NCI-H1417 (cell line): ENCODE measurements at places on chromosomes 16 and 17.

GRCh38 chr17:3750926-3751325 is 27.2 kb downstream of the HASPIN start:
- no peak for DNase-seq

DNA sequence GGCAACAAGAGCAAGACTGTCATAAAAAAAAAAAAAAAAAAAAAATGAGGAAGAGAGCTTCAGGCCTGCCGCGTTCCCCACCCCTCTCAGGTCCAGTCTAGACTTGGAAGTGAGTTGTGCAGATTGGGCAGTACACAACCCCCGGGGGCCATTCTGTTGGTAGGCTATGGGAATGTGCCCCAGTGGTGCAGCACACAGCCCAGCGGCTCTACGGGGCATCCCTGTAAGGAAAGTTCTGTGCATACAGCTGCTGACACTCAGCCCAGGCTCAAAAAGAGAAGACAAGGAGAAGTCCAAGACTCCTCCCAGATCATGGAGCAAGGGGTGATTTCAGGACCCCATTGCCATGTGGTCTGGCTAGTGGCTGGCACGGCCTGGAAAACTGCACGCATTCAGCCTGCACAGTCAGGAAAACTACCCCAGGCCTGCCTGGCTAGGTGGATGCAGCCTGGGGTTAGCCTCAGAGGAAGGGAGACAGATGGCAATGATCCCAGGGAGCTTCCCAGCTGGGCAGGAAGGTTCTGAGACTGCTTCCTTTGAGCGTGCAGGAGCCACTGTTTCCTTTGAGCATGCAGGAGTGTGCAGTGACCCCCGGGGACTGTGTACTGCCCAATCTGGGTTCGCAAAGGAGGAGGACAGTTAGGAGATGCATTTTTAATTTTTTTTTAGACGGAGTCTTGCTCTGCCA is 44.8 kb downstream of the PECAM1 start:
- DNase-seq: no peak

DNA sequence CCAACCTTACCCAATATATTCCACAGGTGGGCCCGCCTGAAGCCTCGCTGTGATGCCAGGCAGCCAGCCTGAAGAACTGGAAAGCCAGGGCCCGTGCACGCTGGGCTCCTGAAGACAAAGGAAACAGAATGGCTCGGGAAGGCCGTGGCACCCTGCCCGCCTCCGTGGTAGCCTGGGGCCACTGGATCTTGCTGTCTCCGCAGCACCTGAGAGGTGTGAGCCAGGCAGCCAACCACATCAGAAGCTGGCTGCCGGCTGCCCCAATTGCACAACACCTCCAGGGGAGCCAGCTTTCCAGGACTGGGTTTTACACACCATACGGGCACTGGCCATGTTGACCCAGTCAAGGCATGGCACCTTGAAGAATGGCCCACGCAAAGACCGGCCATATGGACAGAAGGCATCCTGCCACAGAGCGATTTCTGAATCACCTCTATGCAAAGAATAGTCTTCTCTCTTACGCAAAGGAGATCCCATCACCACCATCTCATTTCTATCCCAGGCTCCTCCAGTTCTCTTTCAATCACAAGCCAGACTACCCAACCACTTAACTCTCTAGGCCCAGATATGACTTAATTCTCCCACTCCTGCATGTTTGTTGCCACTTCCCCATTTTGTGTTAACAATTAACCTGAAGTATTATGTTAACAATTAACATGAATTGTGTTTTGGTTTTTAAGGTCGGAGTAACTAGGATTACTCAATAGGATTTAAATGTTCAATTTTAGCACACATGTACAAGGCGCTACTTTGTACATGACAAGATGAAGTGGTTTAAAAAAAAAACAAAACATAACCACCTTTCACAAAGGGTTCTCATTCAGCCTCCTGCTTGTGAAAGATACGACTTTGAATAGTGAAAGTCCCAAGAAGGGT is 32.1 kb downstream of the ZFHX3 start:
- no peak for DNase-seq

DNA sequence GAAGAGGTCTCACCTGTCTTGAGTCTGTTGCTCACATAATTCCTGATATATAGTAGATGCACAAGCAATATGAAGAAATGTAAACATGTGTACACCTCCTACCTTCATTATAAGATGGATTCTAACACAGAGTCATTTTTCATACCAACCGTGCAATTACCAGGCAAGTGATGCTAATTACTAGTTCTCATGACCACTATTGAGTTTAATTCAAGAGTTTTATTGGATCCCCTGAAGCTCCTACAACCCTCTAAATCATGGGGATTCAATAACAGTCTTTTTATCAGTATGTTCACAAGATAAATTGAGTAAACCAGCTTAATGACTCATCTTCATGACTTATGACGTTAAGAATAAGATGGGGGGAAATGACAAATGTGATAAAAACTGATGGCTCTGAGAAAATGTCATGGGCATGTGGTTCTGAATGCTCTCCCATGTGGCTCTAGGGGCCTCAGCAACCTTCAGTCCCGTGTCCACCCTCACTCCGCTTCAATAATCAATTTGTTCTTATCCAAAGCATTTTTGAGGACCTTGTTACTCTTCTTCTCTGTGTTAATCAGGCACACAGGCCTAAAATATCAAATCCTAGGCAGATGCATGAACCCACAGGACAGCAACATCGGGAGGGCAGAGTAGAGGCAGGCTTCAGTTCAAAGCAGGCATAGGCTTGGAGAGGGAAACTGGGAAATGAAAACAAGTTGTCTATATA is 42.8 kb downstream of the PRAC1 start:
- peak; percentile 61 for DNase-seq

DNA sequence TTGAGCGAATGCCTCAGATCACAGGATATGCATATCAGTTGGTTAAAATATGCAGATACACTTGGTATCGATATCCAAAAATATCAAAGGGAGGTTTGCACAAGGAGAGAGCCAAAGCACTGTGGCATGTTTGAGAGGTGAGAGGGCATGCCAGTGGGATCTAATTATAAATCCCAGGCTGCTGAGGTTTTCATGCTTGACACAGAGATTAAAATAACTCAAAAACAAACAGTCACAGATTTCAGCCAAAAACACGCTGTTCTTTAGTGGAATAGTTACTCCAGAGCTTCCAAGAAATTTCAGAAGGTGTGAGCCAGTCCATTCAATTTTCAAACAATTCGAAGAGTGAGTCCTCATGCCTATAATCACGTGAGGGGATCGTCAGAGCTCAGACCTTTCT is 477.9 kb downstream of the SOX9 start:
- DNase-seq: no peak

GRCh38 chr16:3536271-3536731 is 35.5 kb downstream of the CLUAP1 start:
- no peak for DNase-seq

DNA sequence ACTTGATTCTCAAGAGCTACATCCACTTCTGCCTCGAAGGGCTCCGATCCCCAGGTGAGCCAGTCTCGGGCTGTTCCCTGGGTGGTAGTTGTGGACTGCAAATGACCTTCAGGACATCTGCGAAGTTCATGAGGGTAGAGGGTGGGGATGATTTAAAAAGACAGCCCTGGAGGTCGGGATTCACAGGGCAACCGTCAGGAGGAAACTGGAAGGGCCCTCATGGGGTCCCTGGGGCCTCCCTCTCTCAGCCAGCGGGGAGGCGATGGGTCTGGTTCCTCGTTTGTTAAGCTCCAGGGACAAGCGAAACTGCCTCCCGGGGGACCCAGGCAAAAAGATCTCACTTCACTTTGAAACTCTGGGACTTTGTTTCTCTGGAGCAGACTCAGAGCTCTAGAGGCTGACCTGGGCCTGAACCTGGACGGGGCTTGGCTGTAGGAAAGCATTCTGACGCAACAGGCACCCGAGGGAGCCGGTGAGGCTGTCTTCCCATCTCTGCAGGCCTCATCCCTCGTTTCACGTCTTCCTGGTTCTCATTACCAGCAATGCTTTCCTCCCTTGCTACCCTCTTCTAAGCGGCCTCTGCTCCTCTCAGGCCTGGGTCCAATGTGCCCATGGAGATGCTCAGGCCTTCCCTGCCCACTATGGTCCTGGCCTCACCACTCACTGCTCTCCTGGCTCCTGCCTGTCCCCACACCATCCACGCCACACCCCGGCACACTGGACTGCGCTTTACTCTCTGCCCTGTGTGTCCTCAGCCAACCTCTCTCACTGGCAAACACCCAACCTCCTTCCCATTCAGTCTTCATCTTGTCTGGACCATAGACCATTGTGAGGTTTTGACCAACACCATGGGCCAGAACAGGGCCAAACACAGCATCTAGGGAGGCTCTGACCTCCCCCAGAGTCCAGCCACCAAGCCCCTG is 214.2 kb upstream of the TNRC6C start:
- DNase-seq: no peak

GRCh38 chr17:81478119-81478518 is 34.5 kb downstream of the ACTG1 start:
- DNase-seq: peak; percentile 21

DNA sequence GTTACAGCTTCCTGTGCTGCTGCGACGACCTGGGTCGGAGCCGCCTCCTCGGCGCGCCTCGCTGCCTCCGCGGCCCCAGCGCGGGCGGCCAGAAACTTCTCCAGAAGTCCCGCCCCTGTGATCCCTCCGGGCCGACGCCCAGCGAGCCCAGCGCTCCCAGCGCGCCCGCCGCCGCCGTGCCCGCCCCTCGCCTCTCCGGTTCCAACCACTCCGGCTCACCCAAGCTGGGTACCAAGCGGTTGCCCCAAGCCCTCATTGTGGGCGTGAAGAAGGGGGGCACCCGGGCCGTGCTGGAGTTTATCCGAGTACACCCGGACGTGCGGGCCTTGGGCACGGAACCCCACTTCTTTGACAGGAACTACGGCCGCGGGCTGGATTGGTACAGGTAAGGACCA is 746 bp downstream of the HS3ST2 start:
- DNase-seq: no peak

- DNase-seq: no peak
Observed at GRCh38 chr17:57288040-57288772, 31.9 kb downstream of the MSI2 start.

GRCh38 chr17:27450416-27450815 is 5.8 kb upstream of the KSR1 start:
- DNase-seq: no peak

DNA sequence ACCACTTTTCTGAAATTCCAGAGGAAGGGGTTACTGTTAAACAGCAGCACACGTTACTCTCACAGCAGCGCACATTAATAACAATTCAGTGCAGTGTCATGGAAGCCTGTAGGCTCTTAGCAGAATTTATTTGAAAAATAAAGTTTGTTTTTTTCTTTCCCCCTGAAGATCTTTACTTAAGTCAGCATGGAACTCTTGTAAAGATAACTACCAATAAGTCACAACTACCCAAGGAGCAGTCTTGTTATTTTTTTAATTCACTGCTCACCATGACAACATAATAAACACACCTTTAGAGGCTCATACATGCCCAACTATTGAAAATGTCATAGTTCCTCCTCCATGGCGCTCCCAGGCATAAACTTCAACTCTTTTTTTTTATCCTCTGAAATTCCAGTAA is 31.8 kb upstream of the PSMD7 start:
- no peak for DNase-seq

GRCh38 chr17:66514227-66514806 is 211.9 kb downstream of the PRKCA start:
- DNase-seq: no peak

DNA sequence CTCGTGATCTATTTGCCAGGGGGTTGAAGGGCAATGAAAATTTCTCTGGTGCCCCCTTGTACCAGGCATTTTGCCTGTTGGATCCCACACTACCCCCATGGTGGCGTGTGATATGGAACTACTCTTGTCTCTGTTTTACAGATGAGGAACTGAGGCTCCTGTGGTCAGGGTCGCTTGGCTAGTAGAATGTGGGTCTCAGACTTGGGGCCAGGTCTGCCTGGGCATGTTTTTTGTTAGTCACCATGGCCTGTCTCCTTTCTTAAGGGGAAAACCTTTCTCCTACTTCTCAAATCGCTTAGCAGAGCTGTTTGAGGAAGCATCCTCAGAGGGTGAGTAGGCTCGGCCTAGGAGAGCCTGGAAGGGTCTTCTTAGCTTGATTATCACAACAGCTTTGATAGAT is 51.2 kb downstream of the CLEC16A start:
- DNase-seq: no peak

DNA sequence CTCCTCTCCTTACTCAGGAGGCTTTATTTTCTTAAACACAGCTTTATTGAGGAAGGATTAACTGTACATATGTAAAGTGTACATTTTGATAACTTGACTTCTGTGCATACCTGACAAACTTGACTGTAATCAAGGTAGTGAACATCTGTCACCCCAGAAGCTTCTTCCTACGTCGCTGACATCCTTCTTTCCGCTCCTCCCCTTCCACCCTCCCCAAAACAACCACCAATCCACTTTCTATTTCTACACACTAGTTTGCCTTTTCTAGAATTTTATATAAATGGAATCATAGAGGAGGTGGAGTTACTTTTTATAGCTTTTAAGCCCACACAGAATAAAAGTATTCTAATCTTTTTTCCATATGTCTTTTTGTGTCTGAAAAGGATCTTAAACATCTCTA is 225.2 kb upstream of the RBFOX1 start:
- DNase-seq: no peak

DNA sequence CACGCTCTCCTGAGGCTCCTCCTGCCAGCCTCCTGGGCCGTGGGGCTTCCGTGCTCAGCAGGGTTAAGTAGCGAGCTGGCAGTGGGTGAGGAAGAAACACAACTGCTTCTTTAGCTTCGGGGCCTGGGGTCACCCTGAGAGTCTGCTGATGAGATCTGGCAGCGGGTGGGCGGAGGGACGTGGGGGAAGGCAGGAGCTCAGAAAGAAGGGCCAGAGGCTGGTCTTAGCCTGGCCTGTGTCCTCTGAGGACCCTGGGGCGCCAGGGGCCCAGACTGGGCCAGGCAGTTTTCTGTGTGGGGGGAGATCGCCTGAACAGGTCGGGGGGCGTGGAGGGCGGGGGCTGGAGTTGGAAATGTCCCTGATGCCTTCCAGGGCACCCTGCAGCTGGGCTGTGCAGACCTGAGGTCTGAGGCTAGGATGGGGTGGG is 97.8 kb upstream of the GSE1 start:
- DNase-seq: no peak
